ENCODE measurements at places on chromosomes 6 and 20. TPM values are rescaled to one million over a fixed set of nuclear protein-coding genes. Genes with fewer than 3 reads are reported as not detected.

Gene TREM1
- total RNA-seq, result 9.8 TPM

Gene IFT52
- total RNA-seq, result 34.2 TPM

Gene ANKRD66
- total RNA-seq, result not detected

DNA sequence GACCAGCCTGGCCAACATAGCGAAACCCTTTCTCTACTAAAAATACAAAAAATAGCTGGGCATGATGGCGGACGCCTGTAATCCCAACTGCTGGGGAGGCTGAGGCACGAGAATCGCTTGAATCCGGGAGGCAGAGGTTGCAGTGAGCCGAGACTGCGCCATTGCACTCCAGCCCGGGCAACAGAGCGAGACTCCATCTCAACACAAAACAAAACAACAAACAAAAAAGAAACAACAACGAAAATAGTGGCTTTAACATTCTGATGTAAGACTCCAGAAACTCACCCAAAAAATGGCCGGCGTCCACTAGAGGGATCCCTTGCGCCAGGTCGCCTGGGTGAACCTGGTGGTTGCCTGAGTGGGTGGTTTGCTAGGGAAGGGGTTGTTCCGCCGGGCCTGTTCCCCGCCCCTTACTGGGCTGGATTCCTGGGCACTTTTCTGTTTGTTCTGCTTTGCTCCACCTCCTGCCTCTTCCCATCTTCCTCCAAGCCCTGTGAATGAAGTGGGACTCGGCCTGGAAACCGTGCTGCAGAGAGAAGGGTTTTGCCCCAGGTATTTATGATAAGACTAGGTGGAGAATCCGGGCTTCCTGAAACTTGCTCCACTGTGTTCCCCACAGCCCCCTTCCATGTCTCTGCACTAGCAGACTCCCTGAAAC, 1.5 kb downstream of the PABPC1L start:
- DNase-seq, result no peak

DNA sequence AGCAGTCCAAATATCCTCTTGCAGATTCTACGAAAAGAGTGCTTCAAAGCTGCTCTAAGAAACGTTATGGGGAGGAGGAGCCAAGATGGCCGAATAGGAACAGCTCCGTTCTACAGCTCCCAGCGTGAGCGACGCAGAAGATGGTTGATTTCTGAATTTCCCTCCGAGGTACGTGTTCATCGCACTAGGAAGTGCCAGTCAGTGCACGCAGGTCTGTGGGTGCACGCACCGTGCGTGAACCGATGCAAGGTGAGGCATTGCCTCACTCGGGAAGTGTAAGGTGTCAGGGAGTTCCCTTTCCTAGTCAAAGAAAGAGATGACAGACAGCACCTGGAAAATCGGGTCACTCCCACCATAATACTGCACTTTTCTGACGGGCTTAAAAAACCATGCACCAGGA, 272.1 kb upstream of the DEFB115 start:
- no peak for DNase-seq

- no peak for DNase-seq
Observed at GRCh38 chr6:136169394-136170148, 80.5 kb downstream of the MTFR2 start.

- DNase-seq, result no peak
Observed at GRCh38 chr20:37921341-37921929, 18.5 kb downstream of the VSTM2L start.

DNA sequence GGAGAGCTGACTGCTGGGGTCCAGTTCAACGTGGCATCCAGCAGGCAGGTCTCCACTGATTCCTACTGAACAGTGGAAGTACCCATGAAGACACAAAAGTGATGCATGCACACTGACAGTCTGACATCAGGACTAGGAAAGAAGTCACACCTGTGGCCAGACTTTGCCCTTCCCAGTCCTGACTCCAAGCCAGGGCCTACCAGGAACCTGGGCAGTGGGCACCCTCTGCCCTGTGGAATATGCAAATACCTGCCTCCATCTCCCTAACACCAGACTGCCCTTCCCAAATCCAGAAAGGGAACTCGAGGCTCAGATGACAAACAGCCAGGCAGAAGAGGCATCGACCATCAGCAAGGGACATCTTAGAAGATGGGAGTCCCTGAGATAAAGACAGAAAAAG, 50.9 kb downstream of the SLC23A2 start:
- no peak for DNase-seq

- no peak for DNase-seq
Observed at GRCh38 chr20:63554361-63555278, 661 bp downstream of the FNDC11 start.

- no peak for DNase-seq
Observed at GRCh38 chr20:32963176-32963575, 41.1 kb downstream of the SUN5 start.

DNA sequence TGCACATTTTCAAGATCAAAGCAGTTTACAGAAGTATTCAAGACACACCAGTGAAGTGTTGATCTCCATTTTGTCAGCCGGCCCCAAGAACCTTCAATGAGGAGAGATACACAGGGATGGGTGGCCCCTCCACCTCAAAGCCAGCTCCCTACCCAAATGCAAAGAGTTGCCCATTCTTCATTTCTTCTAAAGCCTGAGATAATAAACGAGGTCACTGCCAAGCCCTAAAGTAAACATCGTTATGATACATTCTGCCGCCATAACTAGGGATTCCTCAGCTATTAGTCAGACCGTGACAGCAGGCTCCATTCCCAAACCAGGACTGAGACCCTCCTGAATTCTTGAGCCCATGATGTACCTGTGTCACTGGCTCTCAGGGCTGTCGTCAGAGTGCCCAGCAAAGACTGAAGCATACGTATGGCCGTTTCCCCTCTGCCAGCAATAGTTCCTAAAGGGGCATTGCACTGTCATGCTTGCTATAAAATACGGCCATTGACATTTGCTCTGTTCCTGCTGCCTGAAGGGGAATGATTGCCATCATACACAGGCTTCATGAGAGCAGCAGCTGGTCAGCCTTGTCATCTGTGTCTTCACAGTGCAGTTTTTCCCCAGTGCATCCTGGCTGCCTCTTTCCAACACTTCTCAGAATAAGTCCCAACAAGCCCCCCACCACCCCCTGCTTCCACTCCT, 41.7 kb downstream of the ISM1 start:
- DNase-seq, result no peak

DNA sequence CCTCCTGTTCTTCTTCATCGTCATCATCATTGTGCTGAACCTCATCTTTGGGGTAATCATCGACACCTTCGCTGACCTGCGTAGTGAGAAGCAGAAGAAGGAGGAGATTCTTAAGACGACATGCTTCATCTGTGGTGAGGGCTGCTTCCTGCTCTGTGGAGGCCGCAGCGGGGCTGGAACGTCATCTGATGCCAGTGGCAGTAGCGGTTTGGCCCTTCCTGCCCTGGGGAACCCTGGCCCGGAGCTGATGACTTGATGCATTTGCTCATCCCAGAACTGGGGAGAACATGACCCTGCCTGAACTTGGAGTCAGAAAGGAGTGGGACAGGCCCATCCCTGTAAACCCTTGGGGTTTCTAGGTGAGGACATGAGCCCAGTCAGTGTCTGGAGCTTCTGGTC, 18.7 kb downstream of the UQCC2 start:
- peak; percentile 68 for DNase-seq

DNA sequence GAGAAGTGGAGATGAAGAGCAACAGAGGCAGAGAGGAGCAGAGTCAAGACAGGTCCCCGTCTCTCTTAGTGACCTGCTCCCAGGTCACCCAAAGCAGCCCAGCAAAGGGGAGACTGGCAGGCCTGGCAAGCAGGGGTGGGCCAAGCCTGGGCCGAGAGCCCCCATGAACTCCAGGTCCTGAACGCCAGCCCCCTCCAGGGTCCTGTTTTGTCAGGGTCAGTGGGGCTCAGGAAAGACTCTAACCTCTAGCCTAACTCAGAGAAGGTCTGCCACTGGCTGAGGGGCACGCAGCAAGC, 1.2 kb downstream of the NECAB3 start:
- DNase-seq, result no peak

GRCh38 chr6:29251736-29252135, 49.8 kb upstream of the OR14J1 start:
- no peak for DNase-seq

GRCh38 chr6:38320843-38321242, 318.9 kb downstream of the BTBD9 start:
- no peak for DNase-seq

DNA sequence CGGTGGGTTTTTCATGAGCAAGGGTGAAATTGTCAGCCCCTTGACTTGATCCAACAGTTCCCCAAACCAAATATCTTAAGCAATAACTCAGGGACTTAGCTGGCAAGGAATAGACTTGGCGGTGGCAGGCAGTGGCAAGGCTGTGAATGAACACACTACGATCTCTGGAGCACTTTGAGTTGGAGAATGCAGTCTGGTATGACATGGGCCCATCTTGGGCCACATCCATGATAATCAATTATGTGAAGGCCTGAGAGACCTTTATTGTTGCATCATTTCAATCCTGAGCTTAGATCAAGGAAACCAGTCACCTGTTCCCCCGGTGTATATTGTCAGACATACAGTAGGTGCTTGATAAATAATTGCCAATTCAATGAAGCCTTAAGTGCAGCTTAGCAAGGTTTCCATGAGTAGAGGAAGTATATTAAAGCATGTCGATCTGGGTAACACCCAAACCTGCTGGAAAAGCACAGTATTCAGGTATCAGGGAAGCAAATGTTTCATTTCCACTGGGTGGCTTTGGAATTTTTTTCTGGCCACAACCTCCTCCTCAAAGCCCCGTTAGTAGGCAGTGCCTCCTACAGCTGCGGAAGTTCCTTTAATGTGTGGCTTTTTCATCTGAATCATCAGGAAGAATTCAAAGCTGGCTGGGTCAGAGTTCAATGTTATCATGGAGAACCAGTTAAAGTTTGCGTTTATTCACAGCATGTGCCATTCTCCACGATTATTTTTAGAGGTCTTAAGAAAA, 10.2 kb downstream of the CASS4 start:
- DNase-seq, result no peak

DNA sequence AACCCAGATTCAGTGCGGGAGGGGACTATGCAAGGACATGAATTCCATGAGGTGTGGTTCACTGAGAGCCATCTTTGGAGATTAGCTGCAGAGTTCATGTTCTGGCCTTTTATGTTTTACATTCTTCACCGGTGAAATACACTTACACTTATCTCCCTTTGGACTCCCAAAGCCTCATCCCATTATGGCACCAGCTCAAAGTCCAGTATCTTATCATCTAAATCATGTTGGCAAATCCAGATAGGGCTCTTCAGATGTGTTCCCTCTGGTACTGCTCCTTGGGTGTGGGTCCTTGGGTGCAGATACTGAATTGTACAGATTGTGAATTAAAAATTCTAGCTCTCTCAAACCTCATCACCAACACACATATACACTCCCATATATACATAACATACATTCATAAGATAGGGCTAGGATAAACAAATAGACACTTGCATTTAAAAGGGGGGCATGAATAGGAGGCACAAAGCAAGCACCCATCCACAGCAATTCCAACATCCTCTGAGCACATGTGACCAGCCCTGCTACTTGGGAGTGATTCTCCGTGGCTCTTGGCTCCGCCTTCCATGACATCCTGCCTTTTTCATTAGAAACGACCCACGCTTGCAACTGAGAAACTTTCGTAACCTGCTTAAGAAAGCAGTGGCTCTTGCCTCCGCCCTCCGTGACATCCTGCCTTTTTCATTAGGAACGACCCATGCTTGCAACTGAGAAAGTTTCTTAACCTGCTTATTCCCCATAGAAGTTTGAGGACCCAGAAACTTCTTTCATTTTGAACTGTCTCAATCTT, 53.6 kb upstream of the LRRC1 start:
- no peak for DNase-seq

DNA sequence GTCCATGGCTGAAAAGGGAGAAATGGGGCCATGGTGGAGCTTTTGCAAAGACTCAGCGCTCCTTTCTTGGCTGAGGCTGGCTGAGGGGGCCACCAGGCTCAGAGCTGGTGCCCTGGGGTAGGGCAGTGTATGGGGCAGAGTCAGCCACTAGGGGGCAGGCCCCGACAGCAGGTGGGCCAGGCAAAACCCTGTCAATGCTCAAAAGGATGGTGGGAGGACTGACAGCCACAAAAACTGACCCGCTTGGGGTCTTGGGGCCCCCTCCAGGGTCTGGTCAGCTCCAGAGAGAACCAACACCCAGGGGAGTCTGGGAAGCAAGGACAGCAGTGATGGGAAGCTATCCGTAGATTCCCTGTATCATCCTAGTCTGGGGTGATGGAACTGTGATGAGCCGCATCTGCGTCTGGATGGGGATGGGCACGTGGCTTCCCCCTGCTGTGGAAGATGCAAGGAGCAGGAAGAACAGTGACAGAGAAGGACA, 306.9 kb downstream of the DHX35 start:
- peak; percentile 71 for DNase-seq

GRCh38 chr6:5956939-5957338, 49.8 kb downstream of the NRN1 start:
- DNase-seq, result no peak
